ENCODE measurements at places on chromosomes 2 and 18.

- no peak for DNase-seq
Observed at GRCh38 chr2:128494307-128494639, 175.6 kb upstream of the HS6ST1 start.

GRCh38 chr2:85852937-85853498 is 35.8 kb downstream of the ST3GAL5 start:
- peak; percentile 82 for DNase-seq

GRCh38 chr2:71831193-71831577 is 316.5 kb downstream of the CYP26B1 start:
- DNase-seq: no peak

DNA sequence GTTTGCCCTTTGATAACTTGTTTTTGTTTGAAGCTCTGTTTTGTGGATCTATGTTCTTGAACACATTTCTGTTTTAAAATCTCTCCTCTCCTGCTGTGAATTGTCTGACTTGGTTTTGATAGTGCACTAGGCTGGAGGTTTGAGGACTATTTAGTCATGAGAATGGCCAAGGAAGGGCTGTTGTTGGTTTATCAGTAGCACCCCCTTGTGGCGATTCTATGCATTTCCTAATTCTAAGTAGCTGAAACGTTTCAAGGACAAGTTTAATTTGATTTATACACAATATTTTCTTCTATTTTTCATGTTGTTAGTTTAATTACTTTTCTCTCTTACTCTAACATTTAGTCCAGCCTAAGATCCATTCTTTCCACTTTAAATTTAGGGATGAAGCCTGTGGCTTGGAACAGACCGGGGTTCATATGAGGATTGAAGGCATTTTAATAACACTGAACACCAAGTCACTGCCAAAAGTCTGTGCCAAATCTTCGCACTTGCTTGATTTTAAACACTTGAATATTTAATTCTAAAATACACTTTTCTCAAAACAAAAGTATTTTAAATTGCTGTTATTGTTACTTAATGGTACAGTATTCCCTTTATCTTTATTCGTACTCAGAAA is 166.0 kb downstream of the SOCS6 start:
- peak; percentile 11 for DNase-seq

- DNase-seq: no peak
Observed at GRCh38 chr2:69013142-69013839, at the start of gene ANTXR1. Gene ANTXR1 (plus strand): TSS chr2:69013179. CDS start chr2:69013500, 321 bp downstream.

DNA sequence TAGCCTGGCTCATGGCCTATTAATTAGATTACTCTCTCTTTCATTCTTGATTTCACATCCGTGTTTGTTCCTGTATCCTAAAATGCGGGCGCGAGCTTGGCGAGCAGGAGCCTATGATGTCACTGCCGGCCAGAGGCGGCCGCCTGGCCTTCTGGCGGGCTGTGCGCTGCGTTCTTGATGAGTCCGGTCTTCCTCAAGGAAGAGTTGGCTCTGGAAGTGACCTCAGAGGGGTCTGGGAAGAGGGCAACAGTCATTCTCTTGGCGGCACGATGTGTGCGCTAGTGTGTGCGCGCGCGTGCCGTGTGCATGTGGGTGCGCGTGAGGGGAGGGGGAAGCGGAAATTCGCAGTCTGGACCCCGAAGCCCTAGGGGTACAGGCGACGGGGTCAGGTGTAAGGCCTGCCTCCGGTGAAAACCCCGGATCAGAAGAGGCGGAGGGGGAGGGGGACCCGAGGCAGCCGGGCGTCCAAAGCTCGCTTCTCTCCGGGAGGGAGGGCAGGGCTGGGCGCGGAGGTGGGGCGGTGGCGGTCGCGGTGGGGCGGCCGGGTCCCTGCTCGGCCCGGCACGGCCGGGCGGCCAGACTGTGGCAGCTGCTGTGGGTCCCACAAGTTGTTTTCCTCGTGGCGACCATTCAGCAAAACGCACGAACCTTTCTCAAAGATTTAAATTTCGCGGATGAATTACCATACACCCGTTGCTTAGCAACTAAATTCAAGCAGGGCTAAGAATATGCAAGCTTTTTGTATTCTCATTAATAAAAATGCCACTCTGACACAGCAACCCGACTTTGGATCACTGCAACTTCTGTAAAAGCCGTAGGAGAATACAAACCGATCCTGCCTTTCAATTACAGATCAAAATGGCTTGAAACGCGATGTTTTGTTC is 8.4 kb downstream of the POU3F3 start:
- no peak for DNase-seq

GRCh38 chr2:137050949-137051348 is 285.6 kb downstream of the THSD7B start:
- no peak for DNase-seq

GRCh38 chr2:42851186-42851585 is 58.8 kb upstream of the HAAO start:
- no peak for DNase-seq

DNA sequence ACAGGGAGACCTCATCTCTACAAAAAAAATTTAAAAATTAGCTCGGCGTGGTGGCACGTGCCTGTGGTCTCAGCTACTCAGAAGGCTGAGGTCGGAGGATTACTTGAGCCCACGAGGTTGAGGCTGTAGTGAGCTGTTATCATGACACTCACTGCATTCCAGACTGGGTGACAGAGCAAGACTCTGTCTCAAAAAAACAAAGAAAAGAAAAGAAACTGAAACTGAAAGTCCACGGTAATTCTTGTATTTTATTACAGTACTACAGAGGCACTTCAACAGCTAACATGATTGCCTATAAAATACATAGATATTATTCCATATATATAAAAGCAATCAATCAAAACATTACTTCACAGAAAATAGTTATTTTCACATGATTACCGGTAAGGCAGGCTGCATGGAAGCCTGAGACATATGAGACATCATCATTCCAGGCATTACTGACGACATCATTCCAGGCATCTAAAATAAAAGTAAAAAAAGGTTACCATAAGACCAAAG is 23.1 kb downstream of the PRPF40A start:
- peak; percentile 20 for DNase-seq

DNA sequence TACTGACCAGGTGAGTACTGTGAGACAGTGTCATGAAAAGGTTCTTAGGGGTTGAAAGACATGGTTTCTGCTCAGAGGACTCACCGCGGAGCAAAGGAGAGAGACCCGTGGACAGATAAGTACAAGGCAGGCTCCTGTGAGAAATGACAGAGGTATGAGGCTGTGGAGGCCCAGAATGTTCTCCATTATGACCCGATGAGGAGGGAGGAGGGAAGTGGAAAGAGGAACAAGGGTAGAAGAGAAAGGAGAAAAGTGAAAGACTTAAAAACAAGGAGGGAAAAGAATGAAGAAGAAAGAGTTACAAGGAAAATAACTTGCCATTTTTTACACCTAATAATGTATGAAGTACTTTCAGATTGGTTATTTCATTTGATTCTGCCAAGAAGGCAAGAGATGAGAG is 29.8 kb downstream of the MAPRE3 start:
- no peak for DNase-seq

DNA sequence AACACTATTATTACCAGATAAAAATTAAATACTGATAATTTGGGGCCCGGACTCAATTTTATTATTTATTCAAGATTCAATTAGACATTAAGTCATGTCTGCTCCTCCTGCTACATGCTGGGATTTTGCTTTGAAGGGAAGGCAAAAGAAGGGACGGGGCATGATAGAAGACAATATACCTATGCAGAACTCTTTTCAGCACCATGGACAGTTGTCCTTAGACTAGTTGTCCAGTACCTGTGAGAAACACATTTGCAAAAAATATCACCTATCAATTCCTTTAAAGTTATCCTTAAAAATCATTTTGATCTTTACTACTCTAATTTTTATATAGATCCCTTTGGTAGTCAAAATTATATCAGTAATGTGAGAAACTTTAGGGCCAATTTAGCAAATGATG is 100.2 kb upstream of the SULT1C3 start:
- DNase-seq: no peak

- no peak for DNase-seq
Observed at GRCh38 chr2:18549083-18549482, 11.4 kb downstream of the RDH14 start.

GRCh38 chr2:200356321-200356720 is 49.8 kb downstream of the SPATS2L start:
- DNase-seq: no peak

GRCh38 chr18:79642626-79643025 is 37.0 kb upstream of the CTDP1 start:
- DNase-seq: no peak

DNA sequence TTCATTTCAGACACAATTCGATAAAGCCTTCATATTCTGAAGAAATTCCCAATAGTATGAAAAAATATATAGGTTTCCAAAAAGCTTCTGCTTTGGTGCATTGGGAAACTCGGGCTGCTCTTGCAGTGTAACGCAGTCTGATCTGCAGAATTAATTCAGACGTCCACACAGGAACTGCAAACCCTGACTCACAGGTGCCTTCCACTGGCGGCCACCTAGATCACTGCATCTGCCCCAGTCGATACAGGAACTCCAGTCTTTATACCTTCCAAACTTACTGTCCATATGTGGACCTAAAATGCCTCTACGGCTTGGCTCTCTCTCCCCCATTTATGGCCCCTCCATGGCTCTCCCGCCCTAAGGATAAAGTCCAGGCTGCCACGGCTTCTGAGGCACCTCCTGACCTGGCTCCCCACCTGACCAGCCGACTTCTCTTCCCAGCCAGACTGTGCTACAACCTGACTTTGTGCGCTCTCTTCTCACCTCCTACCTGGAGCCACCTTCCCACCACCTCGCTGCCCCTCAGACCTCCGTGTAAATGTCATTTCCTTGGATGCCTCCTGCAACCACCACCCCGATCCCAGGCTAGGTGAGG is 39.7 kb downstream of the L3MBTL4 start:
- no peak for DNase-seq

- peak; percentile 15 for DNase-seq
Observed at GRCh38 chr2:160394153-160394552, 99.5 kb downstream of the RBMS1 start.

GRCh38 chr2:217611626-217612127 is 391.1 kb downstream of the TNS1 start:
- no peak for DNase-seq

GRCh38 chr18:46264255-46264654 is 160.1 kb downstream of the HAUS1 start:
- DNase-seq: no peak

DNA sequence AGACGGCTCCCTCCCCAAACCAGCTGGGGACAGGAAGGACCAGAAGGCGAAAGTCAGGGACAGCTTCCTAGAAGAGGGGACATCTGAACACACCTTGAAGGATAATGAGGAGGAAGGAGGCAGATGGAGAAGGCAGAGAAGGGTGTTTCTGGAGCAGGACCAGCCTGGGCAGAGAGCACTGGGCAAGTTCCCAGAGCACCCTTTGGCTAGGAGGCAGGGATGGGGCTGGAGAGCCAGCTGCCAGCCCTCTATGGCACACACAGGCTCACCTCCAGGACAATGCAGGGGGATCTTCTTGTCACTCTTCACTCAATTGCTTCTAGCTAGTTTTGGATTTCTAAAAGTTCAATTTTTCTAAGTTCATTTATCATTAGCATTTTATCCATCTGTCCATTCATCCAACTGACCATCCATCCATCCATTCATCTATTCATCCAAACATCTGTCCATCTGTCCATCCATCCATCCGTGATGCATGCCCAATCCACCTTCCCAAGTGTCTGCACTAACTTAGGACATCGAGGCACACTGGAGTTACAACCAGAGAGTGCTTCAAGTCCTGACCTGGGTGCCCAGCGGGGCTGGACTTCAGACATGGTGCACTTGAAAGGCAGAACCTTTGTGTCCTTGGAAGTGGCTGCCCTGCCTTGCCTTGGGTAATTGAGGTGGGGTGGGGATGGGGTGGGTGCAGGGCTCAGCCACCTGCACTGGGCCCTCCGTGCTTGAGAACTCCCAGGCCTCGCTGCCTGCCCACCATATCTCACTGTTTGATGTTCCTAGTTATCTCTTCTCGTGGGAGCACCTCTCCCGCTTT is 42.5 kb downstream of the INHBB start:
- no peak for DNase-seq

DNA sequence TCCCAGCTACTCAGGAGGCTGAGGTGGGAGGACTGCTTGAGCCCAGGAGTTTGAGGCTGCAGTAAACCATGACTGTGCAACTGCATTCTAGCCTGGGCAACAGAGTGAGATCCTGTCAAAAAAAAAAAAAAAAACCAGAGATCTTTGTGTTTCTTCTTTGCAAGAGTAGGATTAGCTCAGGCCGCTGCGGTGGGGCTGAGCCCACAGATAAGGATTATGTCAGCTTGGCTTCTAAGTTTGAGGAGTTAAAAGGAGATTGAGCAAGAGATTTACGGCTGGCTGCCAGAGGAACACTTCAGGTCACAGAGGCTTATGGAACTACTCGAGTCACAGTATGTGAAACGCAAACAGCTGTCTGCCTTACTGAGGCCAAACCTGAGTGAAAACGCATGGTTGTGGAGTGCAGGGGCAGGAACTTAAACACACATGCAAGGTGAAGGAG is 146.7 kb upstream of the L3MBTL4 start:
- DNase-seq: no peak

GRCh38 chr2:9560628-9561027 is 5.0 kb upstream of the ADAM17 start:
- no peak for DNase-seq

DNA sequence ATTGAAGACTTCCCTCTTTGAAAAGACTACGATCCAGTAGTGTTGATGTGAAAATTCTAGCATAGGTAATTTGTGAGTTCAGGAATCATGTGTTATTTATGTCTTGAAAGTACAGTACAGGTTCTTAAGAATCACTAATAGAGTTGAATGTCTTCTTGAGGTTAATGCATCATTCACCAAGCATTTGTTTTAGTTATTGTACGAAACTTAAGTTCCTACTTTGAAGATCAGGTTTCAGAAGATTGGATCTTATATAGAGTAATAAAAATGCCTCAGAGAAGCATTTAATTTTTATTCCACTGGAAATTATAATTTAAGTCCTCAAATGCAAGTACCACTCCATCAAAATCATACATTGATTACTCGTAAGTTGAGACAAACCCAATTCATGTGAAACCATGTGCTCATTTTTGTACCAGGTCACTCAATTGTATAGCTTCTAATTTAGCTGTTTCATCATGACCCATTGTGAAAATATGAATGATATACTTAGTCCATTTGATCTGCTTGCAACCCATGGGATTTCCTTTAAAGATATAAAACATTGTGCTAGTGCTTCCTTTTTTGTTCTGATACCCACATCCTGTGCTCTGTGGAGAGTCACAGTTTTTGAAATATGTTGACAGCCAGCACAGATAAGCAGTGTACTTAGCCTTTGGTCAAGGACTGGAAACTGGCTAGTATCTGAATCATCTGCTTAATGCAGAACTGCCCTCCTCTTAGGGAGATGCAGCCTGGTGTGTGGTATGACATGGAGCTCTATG is 22.5 kb upstream of the RAB27B start:
- DNase-seq: no peak

All from effector memory CD8-positive, alpha-beta T cell (primary cell).